ENCODE measurements at places on chromosomes 3 and 15.

GRCh38 chr3:174302746-174303315 is 556.3 kb upstream of the NAALADL2 start:
- DNase-seq, result no peak

DNA sequence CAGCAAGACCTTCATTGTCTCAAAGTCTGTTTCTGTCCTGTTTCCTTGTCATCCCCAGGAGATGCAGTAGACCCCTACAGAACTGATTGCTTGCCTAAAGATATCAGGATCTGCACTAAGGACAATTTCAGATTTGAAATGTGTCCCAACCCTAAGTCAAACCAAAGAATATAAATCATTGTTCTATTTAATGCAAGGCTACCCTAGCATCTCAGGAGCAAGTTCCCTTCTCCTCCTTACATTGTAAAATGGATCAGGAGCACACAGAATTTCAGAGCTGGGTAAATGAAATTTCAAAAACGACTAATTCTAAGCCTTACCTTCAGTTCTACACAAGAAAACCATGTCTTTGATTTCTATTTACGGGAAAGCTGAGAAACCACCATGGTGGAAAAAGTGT is 360.9 kb upstream of the KCNH8 start:
- no peak for DNase-seq

DNA sequence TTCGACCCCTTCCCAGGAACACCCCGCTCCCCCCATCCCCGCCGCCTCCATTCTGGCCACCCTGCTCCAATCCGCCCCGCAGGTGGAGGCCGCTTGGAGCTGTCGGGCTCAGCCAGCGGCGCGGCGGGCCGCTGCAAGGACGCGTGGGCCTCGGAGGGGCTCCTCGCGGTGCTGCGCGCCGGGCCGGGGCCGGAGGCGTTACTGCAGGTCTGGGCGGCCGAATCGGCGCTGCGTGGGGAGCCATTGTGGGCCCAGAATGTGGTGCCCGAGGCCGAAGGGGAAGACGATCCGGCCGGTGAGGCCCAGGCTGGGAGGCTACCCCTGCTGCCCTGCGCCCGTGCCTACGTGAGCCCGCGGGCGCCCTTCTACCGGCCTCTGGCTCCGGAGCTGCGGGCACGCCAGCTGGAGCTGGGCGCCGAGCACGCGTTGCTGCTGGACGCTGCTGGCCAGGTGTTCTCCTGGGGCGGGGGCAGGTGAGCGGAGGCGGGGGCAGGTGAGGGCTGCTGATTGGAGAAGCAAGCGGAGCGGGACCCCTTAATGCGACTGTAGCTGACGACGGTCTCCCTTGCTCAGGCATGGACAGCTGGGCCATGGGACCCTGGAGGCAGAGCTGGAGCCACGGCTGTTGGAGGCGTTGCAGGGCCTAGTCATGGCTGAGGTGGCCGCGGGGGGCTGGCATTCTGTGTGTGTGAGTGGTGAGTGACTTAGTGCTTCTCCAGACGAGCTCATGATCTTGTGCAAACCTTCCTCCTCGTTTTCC is 2.5 kb downstream of the RCCD1 start:
- DNase-seq, result no peak

GRCh38 chr15:70650567-70651302 is 112.6 kb downstream of the UACA start:
- DNase-seq, result no peak

- no peak for DNase-seq
Observed at GRCh38 chr3:54138937-54139547, 16.7 kb downstream of the CACNA2D3 start.

GRCh38 chr3:99487894-99488293 is 150.5 kb upstream of the COL8A1 start:
- no peak for DNase-seq

DNA sequence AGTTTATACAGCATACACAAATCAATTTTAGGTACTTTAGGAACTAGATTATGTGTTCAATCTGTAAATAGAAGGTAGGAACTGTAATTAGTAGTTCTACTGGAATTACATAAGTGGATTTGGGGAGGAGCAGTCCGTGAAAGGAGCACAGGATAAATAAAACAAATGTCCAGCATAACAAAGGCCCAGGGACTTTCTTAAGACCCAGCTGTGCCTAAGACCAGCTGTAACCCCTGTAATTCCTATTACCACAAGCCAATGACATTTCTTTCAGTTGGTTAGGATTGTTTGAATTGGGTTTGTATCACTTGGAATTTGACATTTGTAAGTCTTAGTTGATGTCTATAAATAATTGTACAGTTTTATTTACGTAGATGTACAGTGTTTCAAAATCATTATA is 4.8 kb upstream of the ZBTB20 start:
- no peak for DNase-seq

DNA sequence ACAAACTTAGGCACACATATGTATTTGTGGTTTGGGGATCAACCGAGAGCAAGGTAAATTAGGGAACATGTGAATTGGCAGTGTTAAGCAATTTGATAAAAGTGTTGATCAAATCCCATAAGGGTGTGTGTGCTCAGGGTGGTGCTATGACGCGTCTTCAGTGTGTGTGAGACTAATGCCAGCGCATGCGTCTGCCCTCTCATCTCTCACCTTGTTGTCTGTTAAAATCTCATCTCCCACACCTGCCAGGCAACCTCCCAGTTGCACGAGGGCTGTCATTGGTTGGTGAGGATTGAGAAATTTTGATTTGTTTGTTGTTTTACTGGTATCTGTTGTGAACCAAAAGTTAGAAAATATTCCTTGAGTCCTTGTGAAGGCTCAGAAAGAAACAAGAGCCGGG is 137.2 kb upstream of the ICE2 start:
- no peak for DNase-seq

DNA sequence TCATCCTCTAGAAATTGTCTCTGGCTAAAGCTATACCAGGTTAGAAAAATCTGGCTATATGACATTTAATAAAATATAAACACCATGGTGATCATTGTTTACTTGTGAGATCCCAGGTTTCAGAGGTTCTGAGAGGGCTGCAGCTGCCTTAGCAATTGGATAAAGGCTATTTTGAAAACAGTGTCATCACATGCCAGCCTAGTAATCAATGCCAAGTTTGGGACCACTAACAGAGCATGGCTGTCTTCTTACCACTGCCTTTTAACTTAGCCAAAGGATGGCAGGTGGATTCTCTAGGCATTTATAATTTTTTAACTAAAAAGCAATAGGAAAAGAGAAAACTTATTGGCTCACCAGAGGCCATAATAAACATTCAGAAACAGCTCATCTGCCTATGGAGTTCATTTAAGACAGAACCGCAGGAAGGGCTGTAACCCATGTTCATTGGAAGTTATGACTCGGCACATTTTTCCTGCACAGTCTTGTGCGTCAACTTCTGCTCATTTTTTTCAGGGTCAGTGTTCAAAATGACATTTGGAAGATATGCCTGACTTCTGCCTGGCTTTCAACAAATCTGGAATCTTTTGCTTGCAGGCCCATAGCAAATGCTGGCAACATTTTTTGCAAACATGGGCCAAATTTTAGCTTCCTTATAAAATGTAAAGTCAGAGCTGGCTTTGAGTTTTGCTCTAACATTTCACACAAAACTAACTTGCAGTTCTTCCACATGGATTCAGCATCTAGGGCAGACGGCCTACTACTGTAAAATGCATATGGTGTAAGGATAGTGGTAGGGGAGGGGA is 476.0 kb upstream of the TBL1XR1 start:
- DNase-seq, result no peak

DNA sequence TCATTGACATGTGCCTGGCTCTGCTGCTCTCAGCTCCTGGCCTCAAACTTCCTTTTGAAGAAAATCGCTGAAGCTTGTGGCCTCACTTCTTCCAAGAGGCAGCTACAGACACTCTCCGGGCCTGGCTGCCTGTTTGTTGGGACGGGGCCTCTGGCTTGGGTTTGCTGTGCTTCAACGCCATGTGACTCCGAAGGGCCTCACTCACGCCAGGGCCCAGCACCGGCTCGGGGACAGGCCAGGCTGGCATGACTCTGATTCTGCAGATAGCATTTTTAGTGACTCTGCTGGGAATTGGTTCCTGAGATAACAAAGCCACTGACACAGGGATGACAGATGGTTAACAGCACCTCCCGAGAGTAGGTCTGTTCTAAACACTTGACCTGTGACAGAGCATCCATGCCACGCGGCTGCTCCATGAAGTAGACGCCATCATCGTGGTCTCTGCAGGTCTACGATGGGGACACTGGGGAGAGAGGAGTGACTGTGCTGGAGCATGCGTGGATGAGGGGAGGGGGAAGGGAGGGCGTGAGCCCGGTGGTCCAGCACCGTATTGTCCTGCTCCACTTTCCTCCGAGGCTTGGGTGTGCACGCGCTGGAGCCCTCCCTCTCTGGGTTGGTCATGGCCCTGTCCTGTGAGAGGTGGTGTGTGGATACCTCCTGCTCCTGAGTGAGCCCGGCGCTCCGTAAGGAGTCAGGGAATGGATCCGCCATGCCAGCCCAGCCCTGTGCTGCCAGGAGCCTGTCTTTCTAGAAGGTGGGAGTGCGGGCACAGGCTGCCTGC is 133.6 kb downstream of the TJP1 start:
- no peak for DNase-seq
